ENCODE measurements at places on chromosomes 3 and 15. TPM values are rescaled to one million over a fixed set of nuclear protein-coding genes. Genes with fewer than 3 reads are reported as not detected.

DNA sequence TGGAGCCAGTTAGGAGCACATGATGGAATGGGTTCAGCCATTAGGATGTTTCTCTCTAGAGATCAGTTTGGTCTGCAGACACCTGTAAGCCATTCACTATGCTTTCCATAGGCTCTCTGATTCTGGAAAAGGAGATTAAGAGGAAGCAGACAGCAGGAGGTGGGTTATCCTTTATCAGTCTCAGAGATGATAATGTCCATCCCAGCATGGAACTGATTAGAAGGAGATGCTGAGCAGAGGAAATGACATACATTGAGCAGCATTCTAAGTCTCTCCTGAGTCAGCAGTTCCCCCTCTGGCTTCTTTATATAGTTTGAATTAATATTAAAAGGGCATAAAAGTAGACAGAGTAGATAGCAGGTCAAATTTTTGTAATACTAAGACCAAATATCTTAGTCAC is 591.1 kb downstream of the GBE1 start:
- no peak overlapping the region for H3K27ac ChIP-seq
- no peaks in the 10 kb centered on the region for H3K27me3 ChIP-seq
- no peaks in the 10 kb centered on the region for H3K36me3 ChIP-seq
- DNase-seq = no peak

GRCh38 chr3:182596676-182597410 is 196.5 kb upstream of the ATP11B start:
- H3K27me3 ChIP-seq = no peaks in the 10 kb centered on the region
- no peaks in the 10 kb centered on the region for H3K4me1 ChIP-seq
- H3K27ac ChIP-seq = no peak overlapping the region
- no peak overlapping the region for H3K4me3 ChIP-seq
- no peak for DNase-seq

DNA sequence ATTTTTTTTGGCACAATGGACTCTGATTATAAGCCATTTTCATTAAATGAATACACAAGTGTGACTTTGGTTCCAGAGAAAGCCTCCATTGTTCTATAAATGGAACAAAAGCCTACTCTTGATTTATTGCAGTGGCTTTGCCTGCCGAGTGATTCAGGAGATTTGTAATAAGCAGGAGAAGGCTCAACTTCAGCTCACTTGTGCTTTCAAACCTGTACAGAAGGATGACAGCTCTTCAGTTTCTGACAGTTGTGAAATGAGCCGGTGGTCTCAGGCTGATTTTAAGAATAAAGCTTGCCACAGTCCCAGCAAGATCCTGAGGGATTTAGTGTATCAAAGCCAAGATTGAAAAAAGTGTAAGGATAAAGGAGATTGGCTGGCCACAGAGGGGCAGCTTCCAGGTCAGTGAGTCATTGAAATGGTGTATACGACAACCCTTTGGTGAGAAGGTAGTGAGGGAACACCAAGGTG is 438.8 kb upstream of the TGFBR2 start:
- no peaks in the 10 kb centered on the region for H3K36me3 ChIP-seq
- no peak overlapping the region for H3K4me3 ChIP-seq
- H3K27ac ChIP-seq = peak overlapping the region; percentile 52
- peak; percentile 63 for DNase-seq

GRCh38 chr3:196192524-196193051 is 18.6 kb downstream of the ZDHHC19 start:
- H3K27me3 ChIP-seq = no peaks in the 10 kb centered on the region
- no peak overlapping the region for H3K27ac ChIP-seq
- no peak overlapping the region for H3K4me3 ChIP-seq

- H3K4me1 ChIP-seq = no peaks in the 10 kb centered on the region
- H3K36me3 ChIP-seq = no peaks in the 10 kb centered on the region
- no peak overlapping the region for H3K27ac ChIP-seq
- 0 out of 2 replicates have a peak, but pooled peaks cover 6% of the 10 kb centered on the region for H3K27me3 ChIP-seq
These were observed 326.4 kb downstream of the SV2B start for GRCh38 chr15:91426412-91426811.

- H3K27me3 ChIP-seq = no peaks in the 10 kb centered on the region
- H3K4me1 ChIP-seq = no peaks in the 10 kb centered on the region
- H3K36me3 ChIP-seq = no peaks in the 10 kb centered on the region
- H3K4me3 ChIP-seq = no peak overlapping the region
These were observed 92.7 kb downstream of the CEMIP start for GRCh38 chr15:80871858-80872257.

DNA sequence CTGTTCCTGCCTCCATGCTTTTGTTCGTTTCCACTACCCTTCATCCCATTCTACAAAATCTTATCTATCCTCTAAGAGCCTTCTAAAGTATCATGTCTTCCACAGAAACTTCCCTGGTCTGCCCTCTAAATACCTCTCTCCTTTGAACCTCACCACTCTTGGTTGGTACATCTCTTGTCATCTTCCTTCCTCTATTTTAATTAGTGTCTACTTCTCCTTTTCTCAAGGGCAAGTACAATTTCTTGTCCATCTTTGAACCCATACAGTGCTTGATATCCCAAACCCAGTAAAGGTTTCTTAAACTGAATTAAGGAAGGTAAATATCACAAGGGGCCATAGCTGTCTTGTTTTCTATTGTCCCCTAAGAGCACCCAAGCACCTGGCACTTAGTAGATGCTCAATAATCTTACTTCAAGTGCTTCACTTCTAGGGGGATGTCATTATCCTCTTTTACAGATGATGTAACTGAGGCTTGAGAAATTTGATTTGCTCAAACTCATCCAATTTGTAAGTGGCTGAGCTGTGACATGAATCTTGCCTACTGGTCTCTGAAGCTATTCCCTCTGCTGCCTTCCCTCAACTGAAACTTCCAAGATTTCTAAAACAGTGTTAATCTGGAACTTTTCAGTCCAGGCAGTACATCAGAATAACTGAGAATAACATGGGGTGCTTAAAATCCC is 2.6 kb upstream of the DAPK2 start:
- DNase-seq = no peak
- peaks cover 14% of the 10 kb centered on the region for H3K4me1 ChIP-seq
- no peak overlapping the region for H3K27ac ChIP-seq
- no peak overlapping the region for H3K4me3 ChIP-seq
- H3K27me3 ChIP-seq = no peaks in the 10 kb centered on the region

- no peaks in the 10 kb centered on the region for H3K36me3 ChIP-seq
- no peak overlapping the region for H3K4me3 ChIP-seq
These were observed 378.7 kb downstream of the ZBBX start for GRCh38 chr3:167001374-167001773.

DNA sequence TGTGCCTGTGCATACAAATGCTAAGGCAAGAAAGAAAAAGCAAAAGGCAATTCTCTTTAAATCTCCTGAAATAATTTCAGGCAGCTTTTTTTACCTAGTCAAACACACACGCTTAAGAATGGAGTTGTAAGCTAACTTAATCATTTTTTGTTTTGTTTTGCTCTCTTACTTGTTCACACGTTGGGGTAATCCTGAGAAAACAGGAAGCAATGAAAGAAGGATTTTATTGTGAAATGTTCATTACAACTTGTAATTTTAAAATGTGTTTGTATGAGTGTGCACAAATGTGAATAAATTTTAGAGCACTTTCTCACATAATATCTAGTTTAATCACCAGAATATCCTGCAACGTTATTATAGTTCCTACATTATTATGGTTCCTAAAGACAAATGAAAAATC is 263.8 kb downstream of the LPP start:
- H3K27me3 ChIP-seq = no peaks in the 10 kb centered on the region
- no peaks in the 10 kb centered on the region for H3K36me3 ChIP-seq
- H3K4me1 ChIP-seq = no peaks in the 10 kb centered on the region
- no peak overlapping the region for H3K27ac ChIP-seq

DNA sequence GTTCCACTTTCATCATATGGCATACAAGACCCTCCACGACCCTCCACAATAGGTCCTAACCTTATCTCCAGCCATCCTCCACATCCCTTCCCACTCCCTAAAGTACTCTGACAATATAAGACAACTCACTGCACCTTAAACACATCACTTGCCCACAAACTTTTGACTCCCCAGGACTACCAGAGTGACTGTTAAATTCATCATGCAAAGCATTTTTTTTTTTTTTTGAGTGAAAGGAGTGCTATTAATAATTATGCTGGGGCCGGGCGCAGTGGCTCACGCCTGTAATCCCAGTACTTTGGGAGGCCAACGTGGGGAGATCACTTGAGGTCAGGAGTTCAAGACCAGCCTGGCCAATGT is 55.8 kb downstream of the OSBPL10 start:
- no peaks in the 10 kb centered on the region for H3K36me3 ChIP-seq
- no peak overlapping the region for H3K27ac ChIP-seq
- H3K4me3 ChIP-seq = no peak overlapping the region

GRCh38 chr3:42013691-42014457 is 52.0 kb upstream of the ULK4 start:
- H3K27ac ChIP-seq = peak overlapping the region; percentile 77
- H3K4me3 ChIP-seq = peak overlapping the region; percentile 65
- no peak for DNase-seq
- H3K27me3 ChIP-seq = no peaks in the 10 kb centered on the region
- H3K4me1 ChIP-seq = peaks cover 25% of the 10 kb centered on the region

- H3K4me1 ChIP-seq = no peaks in the 10 kb centered on the region
- no peaks in the 10 kb centered on the region for H3K36me3 ChIP-seq
- no peak overlapping the region for H3K4me3 ChIP-seq
- no peak overlapping the region for H3K27ac ChIP-seq
- H3K27me3 ChIP-seq = no peaks in the 10 kb centered on the region
These were observed 343.2 kb upstream of the ADAMTS9 start for GRCh38 chr3:65030847-65031463.

DNA sequence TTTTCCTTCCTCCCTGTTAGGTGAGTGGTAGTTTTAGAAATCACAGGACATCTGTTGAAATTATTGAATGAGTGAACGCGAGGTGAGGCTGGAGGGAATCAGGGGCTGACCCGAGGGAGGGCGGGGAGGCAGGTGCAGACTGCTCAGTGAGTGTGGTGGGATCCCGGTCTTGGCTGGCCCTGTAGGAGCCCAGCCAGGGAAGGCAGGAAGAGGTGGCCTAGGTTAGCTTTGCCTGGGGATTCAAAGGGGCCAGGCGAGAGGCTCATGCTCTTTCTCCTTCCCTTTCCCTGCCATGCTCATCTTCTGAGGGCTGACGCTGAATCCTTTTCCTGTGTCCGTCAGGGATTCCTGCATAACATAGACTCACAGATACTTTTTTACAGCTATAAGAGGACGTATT is 15.1 kb downstream of the CACNA1D start:
- no peak for DNase-seq
- no peak overlapping the region for H3K27ac ChIP-seq
- H3K4me3 ChIP-seq = no peak overlapping the region

- no peak overlapping the region for H3K4me3 ChIP-seq
- no peaks in the 10 kb centered on the region for H3K36me3 ChIP-seq
- H3K27ac ChIP-seq = no peak overlapping the region
- no peak for DNase-seq
- H3K4me1 ChIP-seq = no peaks in the 10 kb centered on the region
- H3K27me3 ChIP-seq = peaks cover 9% of the 10 kb centered on the region
These were observed 83.5 kb downstream of the MEGF11 start for GRCh38 chr15:66170042-66170441.

- DNase-seq = no peak
- no peaks in the 10 kb centered on the region for H3K4me1 ChIP-seq
- H3K27me3 ChIP-seq = no peaks in the 10 kb centered on the region
- no peak overlapping the region for H3K4me3 ChIP-seq
- no peaks in the 10 kb centered on the region for H3K36me3 ChIP-seq
These were observed 12.2 kb downstream of the CGNL1 start for GRCh38 chr15:57388464-57388863.

GRCh38 chr15:82928711-82929110 is 23.8 kb downstream of the HOMER2 start:
- peaks cover 7% of the 10 kb centered on the region for H3K27me3 ChIP-seq
- no peak overlapping the region for H3K27ac ChIP-seq
- no peak overlapping the region for H3K4me3 ChIP-seq
- no peaks in the 10 kb centered on the region for H3K36me3 ChIP-seq
- H3K4me1 ChIP-seq = no peaks in the 10 kb centered on the region

GRCh38 chr3:9110316-9110715 is 139.1 kb downstream of the SRGAP3 start:
- no peaks in the 10 kb centered on the region for H3K27me3 ChIP-seq
- no peak for DNase-seq
- no peak overlapping the region for H3K27ac ChIP-seq
- H3K36me3 ChIP-seq = no peaks in the 10 kb centered on the region

- DNase-seq = no peak
- H3K36me3 ChIP-seq = no peaks in the 10 kb centered on the region
- H3K27me3 ChIP-seq = no peaks in the 10 kb centered on the region
- H3K27ac ChIP-seq = no peak overlapping the region
- no peak overlapping the region for H3K4me3 ChIP-seq
These were observed 264.4 kb upstream of the ZNF717 start for GRCh38 chr3:76049776-76050175.

- no peaks in the 10 kb centered on the region for H3K36me3 ChIP-seq
- no peak overlapping the region for H3K27ac ChIP-seq
- H3K27me3 ChIP-seq = no peaks in the 10 kb centered on the region
- H3K4me3 ChIP-seq = no peak overlapping the region
- no peaks in the 10 kb centered on the region for H3K4me1 ChIP-seq
- DNase-seq = no peak
These were observed 63.6 kb upstream of the BOC start for GRCh38 chr3:113147681-113148261.

DNA sequence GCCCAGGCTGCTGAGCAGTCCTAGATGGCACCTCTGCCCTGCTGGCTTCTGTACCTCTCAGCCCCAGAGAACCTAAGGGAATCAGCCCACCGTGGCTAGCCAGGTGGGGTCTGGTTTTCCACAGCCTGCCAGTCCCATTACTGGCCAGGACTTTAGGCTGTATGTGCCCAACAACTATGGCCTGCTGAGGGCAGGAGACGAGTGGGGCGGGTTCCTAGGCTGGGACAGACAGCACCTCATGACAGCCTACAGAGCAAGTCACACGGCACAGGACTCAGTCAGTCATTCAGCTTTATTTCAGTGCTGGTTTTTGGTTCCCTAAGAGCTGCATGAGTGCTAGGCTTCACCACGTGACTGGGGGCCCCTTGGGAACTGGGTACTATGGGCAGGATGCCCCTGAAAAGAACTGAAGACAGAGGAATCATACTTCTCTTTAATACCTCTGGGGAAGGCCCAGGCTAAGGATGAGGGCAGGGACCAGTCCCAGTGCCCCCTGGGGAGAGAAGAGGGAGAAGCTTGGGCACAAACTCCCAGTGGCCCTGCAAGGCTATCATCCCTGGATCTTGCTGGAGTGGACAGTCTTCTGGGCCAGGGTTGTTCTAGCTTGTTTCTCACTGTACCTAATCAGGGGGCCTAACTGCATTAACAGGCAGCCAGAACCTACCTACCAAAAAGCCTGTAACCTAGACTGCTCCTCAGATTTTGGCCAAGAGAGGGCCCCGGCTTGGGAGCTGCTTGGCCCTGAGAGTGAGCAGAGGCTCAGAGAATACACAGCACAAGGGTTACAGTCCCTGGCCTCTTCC is 14.8 kb downstream of the CLK3 start:
- no peak overlapping the region for H3K4me3 ChIP-seq
- H3K4me1 ChIP-seq = no peaks in the 10 kb centered on the region
- no peak overlapping the region for H3K27ac ChIP-seq
- H3K36me3 ChIP-seq = peaks cover 26% of the 10 kb centered on the region
- H3K27me3 ChIP-seq = no peaks in the 10 kb centered on the region

The PTPRG gene
- 32.1 TPM for total RNA-seq

The IMPG2 gene
- total RNA-seq = 0.20 TPM

The BNC1 gene
- not detected for total RNA-seq

The C2CD4A gene
- not detected for total RNA-seq

The AMT gene
- 4.8 TPM for total RNA-seq

All from HCT116 (cell line).